ENCODE measurements at places on chromosomes 2 and 18.

DNA sequence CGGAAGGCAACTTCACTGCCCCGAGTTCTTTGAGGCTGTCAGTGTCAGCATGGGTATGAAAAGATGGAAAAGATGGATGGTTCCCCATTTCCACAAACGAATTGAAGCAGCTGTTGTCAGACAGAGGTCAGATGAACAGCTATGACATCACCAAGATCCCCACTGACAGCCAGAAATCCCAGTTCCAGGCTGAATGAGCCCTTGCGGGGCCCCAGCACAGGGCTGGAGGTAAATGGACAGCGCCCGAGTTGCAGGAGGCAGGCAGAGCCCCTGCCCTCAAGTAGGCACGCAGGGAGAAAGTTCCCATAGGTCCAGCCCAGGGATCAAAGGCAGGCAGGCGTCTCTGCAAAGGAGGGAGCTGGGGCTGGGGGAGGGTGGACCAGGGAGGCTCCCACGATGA is 169.5 kb upstream of the AGAP1 start:
- DNase-seq, result no peak

DNA sequence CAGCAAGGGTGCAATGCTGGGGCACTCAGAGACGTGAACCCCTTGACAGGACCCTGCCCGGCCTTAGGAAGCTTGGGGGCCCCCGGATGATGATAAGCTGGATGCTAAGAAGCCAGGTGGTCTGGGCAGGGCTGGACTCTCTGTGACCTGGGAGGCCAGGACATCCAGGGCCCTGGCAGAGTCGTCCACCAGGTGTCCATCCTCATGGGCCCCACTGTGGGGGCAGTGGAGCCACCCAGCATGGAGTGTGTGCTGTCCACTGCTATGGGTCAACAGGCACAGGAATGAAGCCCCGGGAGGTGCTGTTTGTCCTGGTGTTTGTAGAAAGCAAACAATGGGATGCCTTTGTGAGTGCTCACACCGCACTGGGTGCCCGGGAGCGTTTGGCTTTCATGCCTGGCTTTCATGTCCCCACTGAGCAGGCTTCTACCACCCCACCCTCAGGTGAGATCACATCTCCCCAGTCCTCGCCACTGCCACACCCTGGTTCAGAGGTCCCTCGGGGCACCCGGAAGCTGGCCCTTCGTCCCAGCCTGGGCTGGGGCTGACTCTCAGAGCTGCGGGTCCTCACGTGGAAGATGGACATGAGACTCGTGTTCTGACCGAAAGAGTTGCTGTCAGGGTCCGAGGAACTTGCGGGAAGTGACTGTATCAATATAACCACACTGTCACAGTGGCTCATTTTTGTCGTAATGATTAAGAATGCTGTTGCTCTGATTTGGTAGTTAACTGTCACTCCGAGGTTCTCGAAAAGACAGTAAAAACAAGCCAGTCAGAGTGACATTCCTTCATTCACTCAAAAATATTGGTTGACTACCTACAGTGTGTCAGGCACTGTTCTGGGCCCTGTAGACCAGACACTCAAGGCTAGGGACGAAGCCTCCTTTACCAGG is 53.3 kb downstream of the INHBB start:
- no peak for DNase-seq

- DNase-seq, result no peak
These were observed 8.4 kb upstream of the ARID5A start for GRCh38 chr2:96528006-96528699.

DNA sequence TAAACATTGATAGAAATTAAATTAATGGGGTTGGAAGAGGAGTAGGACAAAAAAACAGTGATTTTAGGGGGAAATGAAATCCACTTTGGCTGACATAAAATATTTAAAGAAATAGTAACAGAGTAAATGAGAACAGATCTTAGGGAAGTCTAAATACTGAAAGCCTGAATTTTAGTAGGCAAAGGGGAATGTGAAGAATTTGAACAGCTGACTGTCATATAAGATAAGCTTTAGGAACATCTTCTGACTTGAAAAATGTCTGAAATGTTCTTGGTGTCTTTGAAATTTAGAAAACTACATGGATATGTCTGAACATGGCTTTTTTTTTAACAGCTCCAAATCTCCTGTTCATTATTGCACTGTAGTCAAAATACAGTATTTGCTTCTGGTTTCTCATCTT is 150.3 kb downstream of the CALCRL start:
- no peak for DNase-seq

DNA sequence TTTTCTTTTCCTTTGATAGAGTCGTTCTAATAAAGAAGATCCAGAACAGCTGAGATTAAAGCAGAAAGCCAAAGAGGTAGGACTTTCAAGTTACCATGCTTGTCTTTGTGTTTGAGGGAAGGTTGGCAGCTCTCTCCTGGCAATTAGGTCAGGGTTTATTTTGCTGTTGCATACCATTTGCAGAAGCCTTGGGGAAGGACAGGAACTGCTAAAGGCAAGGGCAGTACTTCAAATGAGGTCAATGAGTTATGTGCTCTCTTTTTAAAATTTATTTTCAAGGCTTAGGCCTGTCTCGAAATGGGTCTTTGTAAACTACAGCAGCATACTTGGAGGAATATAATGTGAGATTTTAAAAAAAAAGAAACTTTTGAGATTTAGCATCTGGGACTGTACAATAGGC is 108.9 kb downstream of the TAF4B start:
- no peak for DNase-seq

DNA sequence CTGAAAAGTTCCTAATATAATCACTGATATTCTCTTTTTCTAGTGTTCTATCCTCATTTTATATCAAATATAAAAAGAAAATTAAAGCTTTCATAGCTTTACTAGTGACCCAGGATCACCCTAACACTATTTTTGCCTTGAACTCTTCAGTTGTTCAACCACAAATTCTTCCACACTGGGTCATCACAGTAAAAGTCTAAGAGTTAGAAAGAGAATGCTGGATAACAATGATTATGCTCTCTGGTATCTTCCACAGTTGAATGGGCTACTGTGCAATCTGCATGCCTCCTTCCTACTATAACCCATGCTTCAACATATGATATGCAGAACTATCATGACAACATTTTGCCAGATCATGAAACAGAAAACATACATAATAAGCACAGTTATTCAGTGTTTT is 32.3 kb downstream of the CHN1 start:
- DNase-seq, result no peak

DNA sequence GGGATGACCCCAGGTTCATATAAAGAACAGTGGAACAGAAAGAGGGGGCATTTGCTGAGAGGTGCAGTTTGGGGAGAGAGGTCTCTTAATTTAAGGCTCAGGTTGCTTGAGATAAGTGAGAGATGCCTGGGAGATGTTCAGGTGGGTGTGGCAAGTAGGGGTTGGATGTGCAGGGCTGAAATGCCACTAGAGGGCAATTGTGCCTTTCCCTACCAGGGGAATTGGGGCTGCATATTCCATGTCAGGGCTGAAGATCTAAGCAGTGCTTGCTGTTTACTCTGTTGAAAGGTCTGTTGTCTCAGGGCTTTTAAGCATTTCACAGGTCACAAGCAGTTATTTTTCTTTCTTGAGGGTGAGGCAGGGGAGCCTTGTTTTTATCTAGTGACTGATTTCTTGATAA is 7.8 kb downstream of the CCDC85A start:
- no peak for DNase-seq

DNA sequence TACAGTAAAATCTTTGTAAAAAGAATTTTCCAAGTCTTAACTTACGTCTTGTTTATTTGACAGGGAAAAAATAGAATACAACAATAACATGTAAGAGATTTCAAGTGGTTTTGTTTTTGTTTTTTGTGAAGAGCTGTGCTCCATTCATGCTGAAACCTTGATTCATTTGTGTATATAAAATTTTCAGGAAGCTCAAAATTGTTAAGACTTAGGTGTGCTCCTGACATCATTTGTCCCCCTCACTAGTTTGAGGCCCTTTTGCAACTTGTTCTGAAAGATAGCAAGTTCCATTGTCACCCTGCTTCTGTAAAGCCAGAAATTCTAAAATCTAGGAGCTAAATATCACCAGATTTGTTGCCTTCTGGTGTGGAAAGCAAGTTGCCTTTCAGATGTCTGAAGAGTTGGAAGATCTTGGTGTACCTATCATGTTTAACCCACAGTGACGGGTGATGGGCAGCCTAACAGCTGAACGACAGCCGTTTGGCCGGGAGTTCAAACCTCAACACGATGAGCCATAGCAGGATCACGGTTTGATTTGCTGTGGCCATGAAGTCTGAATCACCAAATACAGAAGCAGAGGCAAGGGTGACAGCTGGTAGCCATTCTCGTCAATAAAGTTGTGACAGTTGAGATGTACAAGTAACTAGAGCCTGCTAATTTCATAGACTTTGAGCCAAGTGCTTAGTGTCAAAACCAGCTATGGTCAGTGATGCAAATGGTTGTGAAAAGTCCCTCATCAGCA is 205.5 kb upstream of the SP5 start:
- DNase-seq, result no peak

GRCh38 chr2:221006084-221006483 is 566.0 kb downstream of the EPHA4 start:
- no peak for DNase-seq

GRCh38 chr2:112481050-112481527 is 867 bp upstream of the TTL start:
- DNase-seq, result peak; percentile 51

GRCh38 chr2:147082850-147083522 is 761.8 kb upstream of the ACVR2A start:
- peak; percentile 6 for DNase-seq

DNA sequence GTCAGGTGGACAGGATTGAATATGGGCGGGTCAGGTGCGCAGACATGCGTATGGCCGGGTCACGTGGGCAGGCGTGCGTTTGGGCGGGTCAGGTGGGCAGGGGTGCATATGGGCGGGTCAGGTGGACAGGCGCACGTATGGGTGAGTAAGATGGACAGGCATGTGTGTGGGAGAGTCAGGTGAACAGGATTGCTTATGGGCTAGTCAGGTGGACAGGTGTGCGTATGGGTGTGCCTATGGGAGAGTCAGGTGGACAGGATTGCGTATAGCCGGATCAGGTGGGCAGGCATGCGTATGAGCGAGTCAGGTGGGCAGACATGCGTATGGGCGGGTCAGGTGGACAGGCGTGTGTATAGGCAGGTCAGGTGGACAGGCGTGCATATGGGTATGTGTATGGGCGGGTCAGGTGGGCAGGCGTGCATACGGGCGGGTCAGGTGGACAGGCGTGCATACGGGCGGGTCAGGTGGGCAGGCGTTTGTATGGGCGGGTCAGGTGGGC is 30.3 kb upstream of the KLF11 start:
- DNase-seq, result no peak

GRCh38 chr2:130743278-130743677 is 12.1 kb upstream of the AMER3 start:
- DNase-seq, result no peak

- DNase-seq, result no peak
These were observed 22.1 kb upstream of the RNF103 start for GRCh38 chr2:86645752-86646151.

DNA sequence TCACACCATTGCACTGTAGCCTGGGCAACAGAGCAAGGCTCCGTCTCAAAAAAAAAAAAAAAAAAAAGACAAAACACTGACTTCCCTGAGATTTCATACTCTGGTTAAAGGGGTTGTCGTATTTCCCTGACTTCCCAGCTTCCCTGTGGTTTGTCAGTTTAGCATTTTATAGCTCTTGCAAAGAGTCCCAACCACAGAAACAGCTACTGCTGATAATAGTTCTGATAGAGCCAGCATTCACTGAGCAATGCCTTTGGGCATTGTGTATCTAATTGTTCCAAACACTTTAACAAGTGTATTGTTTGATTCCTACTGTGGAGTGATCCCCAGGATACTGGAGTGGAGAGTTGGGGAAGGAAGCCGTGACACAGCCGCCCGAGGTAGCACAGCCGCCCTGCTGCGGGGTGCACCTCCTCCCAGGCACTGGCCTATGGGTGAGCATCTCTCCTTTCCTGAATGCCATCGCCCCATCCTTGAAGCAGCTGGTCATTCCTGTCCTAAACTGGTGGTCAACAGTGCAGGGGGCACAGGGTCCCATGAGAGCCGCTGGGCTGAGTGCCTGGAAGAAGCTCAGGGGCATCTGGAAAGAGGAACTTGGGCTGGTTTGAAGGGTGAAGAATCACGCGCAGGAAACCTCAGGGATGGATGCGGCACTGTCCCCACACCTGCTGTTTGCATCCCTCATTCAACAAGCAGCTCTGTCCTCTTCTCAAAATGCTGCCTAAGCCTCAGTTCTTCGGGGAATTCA is 81.0 kb upstream of the TMEM18 start:
- DNase-seq, result no peak

- DNase-seq, result no peak
These were observed 116.2 kb downstream of the EML6 start for GRCh38 chr2:54839461-54840255.

DNA sequence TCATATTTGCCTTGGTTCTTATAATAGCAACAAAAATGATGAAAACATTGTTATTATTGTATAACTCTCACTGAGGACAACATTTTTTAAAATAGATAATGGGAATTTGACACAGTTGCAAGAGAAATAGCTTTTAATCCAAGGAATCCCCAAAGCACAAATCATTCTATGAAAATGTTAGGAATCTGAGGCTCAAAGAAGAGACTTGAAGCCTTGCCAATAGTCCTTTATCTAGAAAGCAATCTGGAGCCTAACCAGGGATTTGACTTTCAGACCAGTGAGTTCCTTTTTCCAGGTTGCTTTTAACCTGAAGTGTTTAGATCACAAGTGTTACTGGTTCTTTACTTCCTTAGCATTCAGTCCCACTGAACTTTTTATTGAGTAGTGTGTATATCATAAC is 574.5 kb upstream of the ZEB2 start:
- no peak for DNase-seq

GRCh38 chr2:75287624-75288316 is 88.5 kb upstream of the TACR1 start:
- no peak for DNase-seq

DNA sequence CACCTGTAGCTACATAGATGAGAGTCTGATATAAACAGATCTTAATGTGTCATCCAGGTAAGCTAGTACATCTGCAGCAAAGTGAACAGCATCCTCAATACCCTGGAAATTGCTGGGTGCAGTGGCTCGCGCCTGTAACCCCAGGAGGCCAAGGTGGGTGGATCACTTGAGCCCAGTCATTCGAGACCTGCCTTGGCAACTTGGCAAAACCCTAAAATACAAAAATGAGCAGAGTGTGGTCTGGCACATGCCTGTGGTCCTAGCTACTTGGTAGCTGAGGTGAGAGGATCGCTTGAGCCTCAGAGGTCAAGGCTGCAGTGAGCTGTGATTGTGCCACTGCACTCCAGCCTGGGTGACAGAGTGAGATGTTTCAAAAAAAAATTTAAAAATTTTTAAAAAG is 233.9 kb upstream of the SP5 start:
- no peak for DNase-seq

GRCh38 chr2:168705534-168706470 is 96.6 kb upstream of the NOSTRIN start:
- DNase-seq, result no peak

- DNase-seq, result no peak
These were observed 208.4 kb upstream of the COL3A1 start for GRCh38 chr2:188765522-188766470.

DNA sequence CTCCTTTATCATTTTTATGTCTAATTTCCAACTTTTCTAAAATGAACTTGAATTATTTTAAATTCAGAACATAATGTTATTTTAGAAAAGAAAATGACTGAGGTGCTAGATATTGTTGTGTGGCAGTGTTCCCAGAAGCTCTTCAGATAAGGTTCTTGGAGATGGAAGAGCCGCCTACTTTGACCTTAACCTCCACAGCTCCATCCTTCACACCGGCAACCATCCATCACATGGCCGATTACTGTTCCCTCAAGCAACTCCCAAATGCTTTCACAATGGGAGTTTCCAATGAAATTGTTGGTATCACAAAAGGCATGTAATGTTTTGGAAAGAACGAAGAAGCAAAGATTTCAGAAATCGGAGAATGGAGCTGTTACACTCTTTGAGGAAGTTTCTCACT is 193.9 kb upstream of the SALL3 start:
- no peak for DNase-seq

GRCh38 chr18:58496937-58497336 is 132.0 kb downstream of the ALPK2 start:
- DNase-seq, result no peak

Data from stimulated activated CD8-positive, alpha-beta memory T cell treated with anti-CD3 and anti-CD28 coated beads, Interleukin-2, amount 100 ng/mL, for 1 hour (primary cell).